ENCODE measurements at places on chromosomes 12 and 14. TPM values are rescaled to one million over a fixed set of nuclear protein-coding genes. Genes with fewer than 3 reads are reported as not detected.

- DNase-seq = no peak
Observed at GRCh38 chr14:78007160-78007559, 163.0 kb upstream of the NRXN3 start.

DNA sequence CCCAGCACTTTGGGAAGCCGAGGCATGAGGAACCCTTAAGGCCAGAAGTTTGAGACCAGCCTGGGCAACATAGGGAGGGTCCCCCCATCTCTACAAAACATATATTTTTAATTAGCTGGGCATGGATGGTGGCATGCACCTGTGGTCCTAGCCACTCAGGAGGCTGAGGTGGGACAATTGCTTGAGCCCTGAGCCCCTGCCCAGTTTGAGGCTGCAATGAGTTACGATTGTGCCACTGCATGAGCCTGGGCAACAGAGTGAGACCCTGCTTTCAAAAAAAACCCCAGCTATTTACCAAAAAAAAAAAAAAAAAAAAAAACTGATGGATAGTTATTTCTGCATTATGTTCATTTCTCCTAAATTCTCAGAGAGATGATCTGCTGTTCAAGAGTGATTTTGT, 230.0 kb downstream of the SOX5 start:
- DNase-seq = no peak

DNA sequence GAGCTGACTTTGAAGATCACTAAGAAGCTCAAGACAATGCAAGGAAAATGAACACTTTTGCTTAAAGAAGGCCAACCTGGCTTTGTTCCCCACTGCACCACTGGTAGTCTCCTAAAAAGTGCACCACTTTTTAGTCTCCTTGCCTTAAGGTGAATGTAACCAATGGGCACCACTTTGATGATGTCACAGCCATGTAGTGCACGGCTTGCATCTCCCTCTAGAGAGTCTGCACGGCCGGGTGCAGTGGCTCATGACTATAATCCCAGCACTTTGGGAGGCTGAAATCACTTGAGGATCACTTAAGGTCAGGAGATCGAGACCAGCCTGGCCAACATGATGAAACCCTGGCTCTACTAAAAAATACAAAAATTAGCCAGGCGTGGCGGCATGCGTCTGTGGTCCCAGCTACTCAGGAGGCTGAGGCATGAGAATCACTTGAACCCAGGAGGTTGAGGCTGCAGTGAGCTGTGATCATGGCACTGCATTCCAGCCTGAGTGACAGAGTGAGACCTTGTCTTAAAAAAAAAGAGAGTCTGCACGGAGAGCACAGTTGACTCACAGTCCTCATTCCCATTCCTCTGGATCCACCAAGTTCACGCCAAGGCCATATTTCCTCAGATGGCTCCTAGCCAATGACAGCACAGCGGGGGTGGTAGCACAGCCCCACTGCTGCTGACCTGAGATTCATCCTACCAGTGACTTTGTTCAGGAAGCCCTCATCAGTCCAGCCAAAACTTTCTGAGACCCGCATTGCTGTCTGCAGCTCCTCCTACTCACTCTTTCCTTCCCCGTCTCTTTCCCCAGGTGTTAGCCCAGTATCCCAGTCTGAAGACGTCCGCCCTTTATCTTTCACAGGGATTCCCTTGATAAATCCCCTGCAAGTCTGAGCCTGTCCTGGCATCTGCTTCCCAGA, 16.5 kb upstream of the IFT81 start:
- peak; percentile 80 for DNase-seq

- no peak for DNase-seq
Observed at GRCh38 chr12:22117563-22118237, 71.7 kb downstream of the CMAS start.

- peak; percentile 26 for DNase-seq
Observed at GRCh38 chr14:61662437-61663311, 32.6 kb upstream of the HIF1A start.

PAX9 gene
- total RNA-seq = not detected

DNA sequence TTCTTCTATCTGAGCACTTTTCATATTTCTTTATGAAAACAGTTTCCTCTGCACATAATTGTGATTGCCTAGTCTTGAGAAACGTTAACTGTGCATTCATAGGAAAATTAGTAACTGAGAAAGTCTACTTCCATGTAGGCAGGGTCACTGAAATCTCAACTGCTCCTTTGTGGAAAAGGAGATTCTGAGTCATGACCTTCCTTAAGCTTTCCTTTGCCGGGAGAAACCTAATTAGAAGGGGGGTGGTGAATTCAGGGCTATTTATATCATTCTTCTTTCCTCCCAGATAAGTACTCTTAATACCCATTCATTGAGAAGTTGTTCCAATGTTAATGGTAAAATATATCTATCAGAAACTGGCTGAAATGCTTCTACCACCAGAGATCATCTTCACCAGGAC, 751.0 kb upstream of the TMEM132C start:
- no peak for DNase-seq

GLIPR1 gene
- 34.8 TPM for total RNA-seq

DNA sequence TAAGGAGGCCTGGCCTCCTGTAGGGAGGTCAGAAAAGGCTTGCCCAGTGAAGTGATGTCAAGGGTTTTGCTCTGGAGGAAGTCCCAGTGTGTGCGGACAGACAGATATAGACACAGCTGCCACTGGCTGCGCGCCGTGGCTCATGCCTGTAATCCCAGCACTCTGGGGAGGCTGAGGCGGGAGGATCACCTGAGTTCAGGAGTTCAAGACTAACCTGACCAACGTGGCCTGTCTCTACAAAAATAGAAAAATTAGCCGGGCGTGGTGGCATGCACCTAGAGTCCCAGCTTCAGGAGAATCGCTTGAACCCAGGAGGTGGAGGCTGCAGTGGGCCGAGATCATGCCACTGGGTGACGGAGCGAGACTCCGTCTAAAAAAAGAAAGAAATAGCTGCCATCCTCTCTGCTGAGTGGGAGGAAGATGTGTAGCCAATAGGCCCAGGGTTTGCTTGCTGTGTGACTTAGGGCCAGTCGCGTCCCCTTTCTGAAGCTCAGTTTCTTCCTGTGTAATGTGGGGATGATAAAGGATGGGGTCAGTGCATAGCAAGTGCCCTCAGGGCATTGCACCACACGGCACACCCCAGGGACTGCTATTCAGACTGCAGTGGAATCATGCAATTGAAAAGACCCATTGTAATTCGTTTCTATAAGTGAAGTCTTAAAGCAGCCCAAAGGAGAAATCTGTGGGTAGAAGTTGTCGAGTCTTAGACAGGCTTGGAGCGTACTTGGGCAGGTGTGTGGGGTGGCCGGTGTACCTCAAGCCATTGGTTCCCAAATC, 18.7 kb upstream of the MLEC start:
- DNase-seq = no peak

CLEC2A gene
- not detected for total RNA-seq

- no peak for DNase-seq
Observed at GRCh38 chr12:128792398-128792797, 31.4 kb downstream of the SLC15A4 start.

GRCh38 chr14:69042787-69043444, 63.8 kb upstream of the ACTN1 start:
- peak; percentile 55 for DNase-seq

DNA sequence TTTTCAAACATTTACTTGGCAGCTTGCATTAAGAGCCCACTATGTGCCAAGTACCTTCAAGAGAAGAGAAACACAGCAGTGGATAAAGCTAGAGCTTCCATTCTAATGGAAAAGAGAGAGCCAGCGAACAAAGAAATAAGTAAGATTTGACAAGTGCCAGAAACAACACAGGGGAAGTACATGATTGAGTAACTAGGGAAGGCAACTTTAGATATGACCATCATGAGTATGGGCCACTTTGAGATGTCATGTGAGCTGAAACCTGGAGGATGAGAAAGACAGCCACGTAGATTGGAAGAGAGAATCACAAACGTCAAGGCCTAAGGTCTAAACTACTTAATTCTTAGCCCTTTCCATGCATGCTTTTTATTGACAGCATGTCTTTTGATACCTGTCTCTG, 121.4 kb downstream of the ITPR2 start:
- DNase-seq = no peak

DNA sequence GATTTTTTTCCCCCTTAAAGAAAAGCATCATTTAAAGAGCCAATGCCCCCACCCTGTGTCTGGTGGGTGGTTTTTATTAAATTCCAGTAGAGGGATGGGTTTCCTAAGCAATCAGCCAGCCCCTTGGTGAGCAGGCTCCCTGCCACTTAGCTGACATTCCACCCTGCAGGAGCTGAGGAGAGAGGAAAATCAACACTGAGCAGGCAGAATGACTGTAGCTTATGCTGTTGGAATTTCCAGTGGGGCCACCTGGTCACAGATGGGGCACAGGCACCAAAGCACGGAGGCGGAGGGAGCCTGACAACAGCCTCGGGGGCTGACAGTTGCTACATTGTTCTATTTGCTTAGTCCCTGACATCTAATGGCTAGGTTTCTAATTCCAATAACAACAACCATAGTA, 127.7 kb downstream of the TMEM30B start:
- DNase-seq = no peak

- no peak for DNase-seq
Observed at GRCh38 chr14:77203611-77204458, 22.2 kb downstream of the TMEM63C start.

KIF5A gene
- not detected for total RNA-seq
